H4 (cell line): ENCODE measurements at places on chromosomes 6 and 20. TPM values are rescaled to one million over a fixed set of nuclear protein-coding genes. Genes with fewer than 3 reads are reported as not detected.

The SLC2A10 gene
- total RNA-seq, result 3.2 and 3.9 TPM in 2 replicates

The PXMP4 gene
- total RNA-seq, result 2.5 TPM in 2 replicates

The TBC1D32 gene
- 1.4 and 2.9 TPM in 2 replicates for total RNA-seq

DNA sequence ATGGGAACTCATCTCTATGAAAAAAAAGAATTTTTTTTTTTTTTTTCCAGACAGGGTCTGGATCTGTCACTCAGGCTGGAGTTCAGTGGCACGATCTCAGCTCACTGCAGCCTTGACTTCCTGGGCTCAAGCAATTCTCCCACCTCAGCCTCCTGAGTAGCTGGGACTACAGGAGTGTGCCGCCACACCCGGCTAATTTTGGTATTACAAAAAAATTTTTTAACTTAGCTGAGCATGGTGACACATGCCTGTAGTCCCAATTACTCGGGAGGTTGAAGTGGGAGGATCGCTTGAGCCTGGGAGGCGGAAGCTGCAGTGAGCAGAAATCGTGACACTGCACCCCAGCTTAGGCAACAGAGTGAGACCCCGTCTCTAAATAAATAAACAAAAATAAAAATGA, 7.5 kb downstream of the DEF6 start:
- DNase-seq, result no peak

- no peak for DNase-seq
Measured at GRCh38 chr20:14761903-14762302, 424.5 kb upstream of the FLRT3 start.

The MYBL2 gene
- 21.3 and 40.8 TPM in 2 replicates for total RNA-seq

The ANKRD66 gene
- not detected in 2 replicates for total RNA-seq

- DNase-seq, result no peak
Measured at GRCh38 chr6:150541576-150541975, 58.1 kb upstream of the PLEKHG1 start.

The PAK5 gene
- 0.21 and 0.39 TPM in 2 replicates for total RNA-seq

DNA sequence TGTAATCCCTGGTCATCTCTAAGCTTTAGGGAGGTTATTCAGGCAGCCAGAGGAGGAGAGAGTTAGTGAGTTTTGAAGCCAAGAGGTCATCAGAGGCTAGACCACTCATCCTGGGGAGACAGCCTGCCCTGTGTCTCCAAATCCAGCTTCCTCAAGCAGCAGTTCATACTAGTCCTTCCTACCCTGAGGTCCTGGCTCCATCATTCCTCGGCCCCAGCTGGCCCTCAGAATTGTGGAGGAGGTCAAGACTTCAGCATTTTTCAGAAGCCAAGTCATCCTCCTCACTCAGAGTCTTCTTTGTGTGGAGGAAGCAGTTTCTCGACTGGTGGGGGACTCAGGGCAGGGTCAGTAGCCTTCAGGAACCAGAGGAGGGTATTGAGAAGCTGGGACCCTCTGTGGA, 12.4 kb upstream of the KIAA1755 start:
- no peak for DNase-seq

- no peak for DNase-seq
Measured at GRCh38 chr6:82739303-82739702, 326.3 kb downstream of the UBE3D start.

The TREML4 gene
- 0.46 and 0.58 TPM in 2 replicates for total RNA-seq

DNA sequence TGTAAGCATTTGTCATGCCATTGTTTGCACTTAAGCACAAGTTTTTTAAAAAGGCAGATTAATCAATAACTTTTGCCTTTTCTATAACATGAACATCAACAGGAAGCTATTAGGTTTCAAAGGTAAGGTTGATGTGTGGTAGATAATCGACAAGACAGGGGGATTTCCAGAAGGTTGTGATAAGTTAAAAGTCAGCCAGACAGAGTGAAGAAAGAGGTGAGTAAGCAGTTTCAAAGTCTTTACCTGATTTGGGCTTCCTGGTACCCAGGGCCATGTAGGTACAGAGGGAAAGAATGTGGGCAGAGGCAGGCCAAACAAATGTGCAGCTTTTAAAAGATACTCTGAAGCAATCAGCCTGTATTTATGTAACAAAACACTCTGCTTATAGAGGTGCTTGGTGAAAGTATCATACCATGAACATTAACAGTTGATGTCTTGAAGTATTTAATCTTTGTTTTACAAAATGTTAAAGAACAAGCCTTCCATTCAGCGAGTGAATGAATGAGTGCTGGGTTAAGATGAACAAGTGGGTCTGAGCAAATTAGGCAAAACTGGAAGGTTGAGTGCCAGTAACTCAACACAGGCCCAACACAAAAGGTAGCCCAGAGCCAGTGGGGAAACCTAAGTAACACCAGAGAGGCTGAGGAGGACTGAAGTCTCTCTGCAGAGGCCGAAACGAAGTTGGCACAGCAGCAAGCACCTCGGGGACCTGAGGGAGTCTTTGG, 60.2 kb downstream of the LRRC1 start:
- DNase-seq, result no peak

- DNase-seq, result no peak
Measured at GRCh38 chr6:74588094-74588832, 617.6 kb downstream of the COL12A1 start.

DNA sequence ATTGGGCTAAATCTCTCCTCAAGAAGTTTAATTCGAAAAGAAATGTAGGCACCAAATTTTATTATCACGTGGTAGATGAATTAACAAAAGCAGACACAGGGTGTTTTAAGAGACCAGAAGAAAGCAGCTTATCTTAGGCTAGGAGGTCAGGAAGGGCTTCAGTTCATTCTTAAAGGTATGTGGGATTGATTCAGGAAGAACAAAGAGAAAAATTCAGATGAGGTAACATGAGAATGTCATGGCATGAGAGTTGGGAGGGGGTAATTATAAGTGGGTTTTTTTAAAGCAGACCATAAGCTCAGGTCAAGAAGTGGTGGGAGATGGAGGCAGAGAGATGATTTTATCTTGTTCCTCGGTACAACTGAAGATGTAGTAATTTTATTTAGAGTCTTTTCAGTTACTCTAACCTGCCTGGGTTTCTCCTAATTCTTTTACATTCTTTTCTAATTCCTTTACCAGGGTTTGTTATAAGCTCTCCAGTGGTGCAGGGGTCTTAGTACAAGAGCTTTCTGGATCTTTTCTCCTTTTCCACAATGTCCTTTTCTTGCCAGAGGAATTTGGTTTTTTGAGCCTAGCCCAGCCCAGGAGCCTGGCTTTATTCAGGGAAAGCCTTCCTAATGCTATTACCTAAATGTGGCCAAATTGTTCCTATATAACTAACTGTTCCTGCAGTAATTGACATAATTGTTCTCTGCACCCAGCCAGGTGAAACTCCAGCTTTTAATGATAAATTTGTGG, 474.1 kb upstream of the BTBD3 start:
- no peak for DNase-seq

DNA sequence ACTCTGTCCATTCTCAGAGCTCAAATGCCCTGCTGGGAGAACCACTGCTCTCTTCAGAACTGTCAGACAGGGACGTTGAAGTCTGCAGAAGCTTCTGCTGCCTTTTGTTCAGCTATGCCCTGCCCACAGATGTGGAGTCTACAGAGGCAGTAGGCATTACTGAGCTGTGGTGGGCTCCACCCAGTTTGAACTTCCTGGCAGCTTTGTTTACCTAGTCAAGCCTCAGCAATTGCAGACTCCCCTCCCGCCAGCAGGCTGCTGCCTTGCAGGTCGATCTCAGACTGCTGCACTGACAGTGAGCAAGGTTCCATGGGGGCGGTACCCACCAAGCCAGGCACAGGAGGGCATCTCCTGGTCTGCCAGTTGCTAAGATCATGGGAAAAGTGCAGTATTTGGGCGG, 21.8 kb upstream of the UFL1 start:
- no peak for DNase-seq

DNA sequence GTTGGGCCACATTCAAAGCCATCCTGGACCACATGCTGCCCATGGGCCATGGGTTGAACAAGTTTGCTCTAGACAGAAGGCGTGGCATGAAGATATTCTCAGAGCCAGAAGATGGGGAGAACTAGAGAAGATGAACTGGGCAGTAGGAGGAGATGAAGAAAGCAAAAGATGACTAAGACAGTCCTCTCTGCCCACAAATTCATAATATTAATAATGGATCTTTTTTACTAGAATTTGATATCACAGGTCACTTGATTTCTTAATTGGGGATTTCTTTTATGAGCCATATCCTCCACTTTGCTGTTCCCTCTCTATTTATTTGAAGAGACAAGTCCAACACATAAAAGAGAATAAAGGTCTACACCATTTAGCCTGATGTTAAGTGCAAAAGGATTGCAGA, 25.5 kb upstream of the EDN1 start:
- DNase-seq, result no peak

DNA sequence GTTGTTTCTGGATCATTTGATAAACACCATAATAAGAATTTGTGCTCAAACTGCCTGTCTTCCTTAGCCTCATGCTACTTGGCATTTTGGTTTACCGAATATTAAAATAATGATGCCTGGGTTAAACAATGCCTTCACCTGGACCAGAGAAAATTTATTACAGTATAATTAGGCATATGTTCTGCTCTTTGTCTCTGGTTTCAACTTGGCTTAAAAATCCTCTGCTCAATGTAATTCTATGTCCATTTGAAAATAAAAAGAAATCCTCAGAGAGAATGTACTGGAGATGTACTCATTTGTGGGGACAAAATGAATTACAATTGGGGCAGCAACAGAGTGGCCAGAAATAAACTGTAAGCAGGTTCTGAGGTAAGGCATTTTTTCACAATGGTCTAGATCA, 95.0 kb downstream of the DST start:
- DNase-seq, result no peak

GRCh38 chr20:24098886-24099285, 110.3 kb upstream of the GGTLC1 start:
- no peak for DNase-seq

DNA sequence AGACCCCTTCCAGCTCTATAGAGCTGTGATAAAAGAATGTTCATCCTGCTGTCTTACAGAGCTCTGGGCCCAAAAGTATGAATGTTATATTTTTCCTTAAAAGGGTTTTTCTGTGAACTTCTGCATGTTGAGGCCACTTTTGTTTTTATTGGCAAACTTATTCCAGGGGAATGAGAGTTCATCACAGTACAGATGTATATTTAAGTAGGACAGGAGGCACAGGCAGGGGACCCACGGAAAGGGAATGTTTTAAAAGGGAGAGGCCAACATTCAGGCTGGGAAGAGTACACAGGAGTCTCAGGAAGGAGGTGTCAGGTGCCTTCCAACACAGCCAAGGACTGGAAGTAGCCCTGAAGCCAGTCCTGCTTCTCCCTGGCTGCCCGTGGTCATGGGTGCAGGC, 148.4 kb downstream of the EYA2 start:
- no peak for DNase-seq

DNA sequence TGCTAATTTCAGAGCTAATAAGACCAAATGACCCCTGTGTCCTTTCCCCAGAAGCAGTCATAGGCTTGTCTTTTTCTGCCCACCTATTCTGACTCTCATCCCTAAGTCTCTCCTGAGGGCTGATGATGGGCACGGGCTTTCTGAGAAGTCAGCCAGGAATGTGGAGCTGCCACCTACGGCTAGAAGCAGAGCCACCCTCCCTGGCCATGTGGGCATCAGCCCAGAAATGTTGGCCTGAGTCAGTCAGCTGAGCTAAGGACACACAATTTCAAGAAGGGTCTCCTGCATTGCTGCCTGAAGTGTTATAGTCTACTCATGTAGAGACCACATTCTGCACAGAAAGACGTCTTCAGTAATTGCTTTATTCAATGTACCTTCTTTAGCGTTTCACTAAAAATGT, 17.1 kb downstream of the MYLIP start:
- no peak for DNase-seq

The TNF gene
- not detected in 2 replicates for total RNA-seq

GRCh38 chr6:116714761-116715160, 33.8 kb downstream of the KPNA5 start:
- DNase-seq, result no peak

DNA sequence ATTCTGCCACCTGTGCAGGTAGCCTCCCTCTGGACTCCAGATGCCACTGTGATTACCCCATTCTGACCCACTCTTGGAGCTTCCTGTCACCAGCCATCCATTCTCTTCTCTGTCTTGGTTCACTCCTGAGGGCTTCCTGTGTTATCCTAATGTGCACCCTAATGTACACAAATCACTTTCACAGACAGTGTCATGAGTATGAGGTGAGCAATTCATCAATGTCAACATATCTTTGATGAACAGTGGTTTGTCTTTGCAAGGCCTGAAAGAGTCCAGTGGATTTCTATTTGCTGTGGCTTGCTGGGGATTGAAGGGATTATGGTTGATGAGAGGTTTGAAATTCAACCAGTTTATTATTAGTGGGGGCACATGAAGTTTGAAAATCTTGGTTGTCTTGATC, 63.8 kb upstream of the EEF1E1 start:
- DNase-seq, result no peak

- DNase-seq, result no peak
Measured at GRCh38 chr6:5569491-5569890, 308.2 kb downstream of the FARS2 start.

- DNase-seq, result no peak
Measured at GRCh38 chr6:148924226-148925012, 177.6 kb downstream of the UST start.

The SYCP2L gene
- total RNA-seq, result 0.39 and 1.5 TPM in 2 replicates

GRCh38 chr20:9043364-9043763, 25.5 kb upstream of the PLCB4 start:
- no peak for DNase-seq

- DNase-seq, result no peak
Measured at GRCh38 chr6:169530752-169531123, 171.1 kb downstream of the WDR27 start.

DNA sequence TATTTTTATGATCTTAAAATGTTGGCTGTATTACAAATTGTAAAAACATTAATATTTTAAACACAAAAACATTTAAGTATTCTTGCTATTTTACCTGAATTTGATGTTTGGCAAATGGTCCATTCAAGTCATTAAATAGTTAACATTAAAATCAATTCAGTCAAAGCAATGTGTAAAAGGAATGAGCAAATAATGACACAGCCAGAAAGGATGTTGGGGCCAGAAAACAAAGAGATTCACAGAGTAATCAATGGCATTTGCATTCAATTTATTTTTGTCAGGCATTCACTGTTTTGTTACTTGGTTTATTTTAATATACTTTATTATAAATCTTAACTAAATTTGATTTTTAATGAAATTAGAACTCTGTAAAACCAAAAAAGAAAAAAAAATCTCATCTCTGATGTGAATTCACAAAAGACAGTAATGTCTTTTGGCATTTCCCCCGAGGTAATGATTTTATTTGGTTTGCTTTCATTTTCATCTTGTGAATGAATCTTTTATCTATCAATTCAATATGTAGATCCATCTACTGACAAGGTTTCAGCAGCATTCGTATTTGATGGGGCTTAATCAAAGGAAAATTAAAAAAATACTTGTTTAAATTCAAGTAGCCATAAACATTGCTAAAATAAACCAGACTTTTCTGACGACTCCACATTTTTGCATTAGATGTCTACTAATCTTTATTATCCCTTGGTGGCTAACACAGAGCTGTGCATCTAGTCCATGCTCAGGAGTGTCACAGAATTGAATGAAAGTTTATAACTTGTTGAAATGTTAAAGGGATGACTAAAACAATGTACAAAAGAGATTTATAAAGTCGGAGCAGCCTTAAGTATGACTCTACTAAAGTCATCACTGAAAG, 866.7 kb upstream of the GJE1 start:
- DNase-seq, result no peak

The PCIF1 gene
- total RNA-seq, result 5.2 and 7.7 TPM in 2 replicates

- DNase-seq, result no peak
Measured at GRCh38 chr20:50111829-50112495, 988 bp downstream of the UBE2V1 start.

The HUS1B gene
- 2.1 TPM in 1 of 2 replicates, not detected in the other for total RNA-seq
